Kidney (tissue), 22 donors: ENCODE measurements at places on chromosomes 2 and 18.

- no peak for DNase-seq
These were observed 68.3 kb upstream of the LRP1B start for GRCh38 chr2:142199073-142199472.

- no peak for DNase-seq
These were observed 246.8 kb upstream of the TNP1 start for GRCh38 chr2:217106650-217107014.

GRCh38 chr2:163324677-163325076, 411.1 kb downstream of the FIGN start:
- DNase-seq, result no peak

- no peak for DNase-seq
These were observed 35.8 kb downstream of the PPIG start for GRCh38 chr2:169619946-169620345.

DNA sequence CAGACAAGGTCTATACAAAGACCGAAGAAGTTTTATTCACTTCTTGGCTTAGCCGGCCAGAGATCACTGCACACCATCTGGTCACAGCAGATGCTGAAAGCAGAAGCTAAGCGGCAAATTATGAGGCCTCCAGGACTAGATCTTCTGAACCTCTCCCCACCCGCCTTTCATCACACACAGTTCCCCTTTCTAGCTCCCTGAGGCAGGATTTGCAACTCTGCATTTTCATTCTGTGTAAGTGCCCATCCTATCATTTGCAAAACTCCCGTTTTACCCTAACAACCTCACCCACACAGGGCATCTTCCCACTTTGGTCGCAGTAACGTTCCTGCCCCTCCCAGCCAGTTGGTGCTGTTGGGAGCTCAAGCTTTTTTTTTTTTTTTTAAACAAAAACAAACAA, 3.1 kb upstream of the MOB1A start:
- DNase-seq, result no peak

DNA sequence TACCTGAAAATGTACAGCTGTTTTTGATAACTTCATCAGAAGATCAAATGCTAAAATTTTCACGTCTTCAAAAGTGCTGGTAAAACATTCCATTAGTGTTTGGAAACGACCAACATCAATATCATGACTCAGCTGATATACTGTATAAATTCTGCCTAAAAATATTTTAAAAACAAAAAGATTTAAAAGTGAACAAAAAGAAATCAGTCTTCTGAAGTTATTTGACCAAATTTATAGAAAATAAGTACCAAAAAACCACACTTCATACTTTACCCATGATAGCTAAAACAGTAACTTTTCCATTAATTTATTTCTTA, 35.6 kb downstream of the THADA start:
- DNase-seq, result no peak

DNA sequence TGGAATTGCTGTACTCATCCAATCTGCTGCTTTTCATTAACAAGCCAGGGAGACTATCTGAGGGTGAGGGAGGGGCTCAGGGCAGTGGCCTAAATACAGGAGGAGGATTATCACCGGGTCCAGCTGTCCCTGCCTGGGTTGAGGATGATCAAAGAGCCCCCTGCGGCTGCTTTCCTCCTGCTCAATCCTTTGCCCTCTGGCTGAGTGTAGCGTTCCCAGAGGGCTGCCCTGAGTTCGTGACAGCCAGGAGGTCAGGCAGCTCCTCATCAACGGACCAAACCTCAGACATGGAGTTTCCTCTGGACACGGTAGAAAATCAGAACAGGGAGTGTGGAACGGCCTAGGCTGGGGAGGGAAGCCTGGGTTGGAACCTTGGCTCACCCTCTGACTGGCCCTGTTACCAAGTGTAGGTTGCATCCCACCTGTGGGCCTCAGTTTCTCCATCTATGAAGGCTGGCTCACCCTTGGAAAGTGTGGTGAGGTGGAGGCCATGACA, 23.5 kb downstream of the CIB4 start:
- DNase-seq, result peak; percentile 29

DNA sequence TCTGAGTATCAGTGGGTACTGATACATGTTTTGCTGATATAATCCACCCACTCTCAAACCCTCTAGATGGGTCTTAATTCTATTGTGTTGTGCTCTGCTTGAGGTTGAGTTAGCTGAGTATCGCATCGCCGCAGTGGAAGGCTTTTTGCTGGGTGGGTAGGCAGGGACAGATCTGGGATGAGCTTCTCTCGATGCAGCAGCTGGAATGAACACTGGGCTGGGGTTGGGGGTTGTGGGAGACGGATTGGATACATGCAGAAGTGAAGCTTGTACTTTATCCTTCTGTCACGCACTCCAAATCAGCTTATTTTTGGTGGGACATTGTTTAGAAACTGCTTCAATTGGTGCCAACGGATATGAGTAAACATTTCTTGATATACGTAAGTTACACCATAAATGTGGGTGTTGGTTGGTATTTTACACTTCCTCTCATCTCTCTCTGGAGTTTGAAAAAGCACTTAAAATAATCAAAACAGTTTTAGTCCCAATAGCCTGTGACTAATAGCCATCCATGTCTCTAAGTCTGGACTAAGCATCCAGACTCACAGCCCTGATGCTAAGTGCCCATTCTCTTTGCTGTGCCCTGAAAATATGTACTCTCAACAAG, 107.1 kb downstream of the POLE4 start:
- DNase-seq, result no peak

- DNase-seq, result peak; percentile 74
These were observed 874 bp downstream of the NDUFAF7 start for GRCh38 chr2:37232131-37232933.

- no peak for DNase-seq
These were observed 838.1 kb upstream of the ACVR2A start for GRCh38 chr2:147006736-147007141.

DNA sequence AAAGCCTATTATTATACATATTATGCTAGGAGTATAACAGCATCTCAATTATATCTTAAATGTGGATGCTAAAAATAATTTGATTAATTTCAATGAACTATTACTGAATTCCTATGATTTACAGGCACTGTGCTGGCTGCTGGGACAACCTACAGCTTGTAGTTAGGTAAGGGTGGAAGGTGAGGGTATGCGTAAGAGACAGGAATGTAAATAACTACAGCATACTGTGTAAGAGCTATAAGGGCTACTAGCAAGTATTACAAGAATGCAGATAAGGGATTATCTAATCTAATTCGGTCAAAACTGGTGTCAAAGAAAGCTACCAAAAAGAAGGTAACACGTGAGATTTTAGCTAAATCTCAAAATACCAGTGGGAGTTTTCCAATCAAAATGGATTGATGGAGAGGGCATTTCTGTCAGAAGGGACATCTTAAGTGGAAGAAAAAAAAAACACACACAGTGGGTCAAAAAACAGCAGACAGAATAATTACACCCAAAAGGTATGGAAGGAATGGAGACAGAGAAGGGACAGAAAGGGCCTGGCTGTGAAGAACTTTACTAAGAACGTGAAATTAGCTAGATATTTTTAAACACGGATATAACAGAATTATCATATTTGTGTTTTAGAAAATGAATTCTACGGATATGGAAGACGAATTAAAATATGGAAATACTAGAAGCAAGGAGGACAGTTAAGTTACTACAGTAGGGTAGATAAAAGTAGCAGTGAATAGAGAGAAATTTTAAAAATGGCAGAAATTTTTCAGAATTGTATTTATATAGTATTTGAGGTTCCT, 47.1 kb downstream of the STRN start:
- DNase-seq, result no peak

DNA sequence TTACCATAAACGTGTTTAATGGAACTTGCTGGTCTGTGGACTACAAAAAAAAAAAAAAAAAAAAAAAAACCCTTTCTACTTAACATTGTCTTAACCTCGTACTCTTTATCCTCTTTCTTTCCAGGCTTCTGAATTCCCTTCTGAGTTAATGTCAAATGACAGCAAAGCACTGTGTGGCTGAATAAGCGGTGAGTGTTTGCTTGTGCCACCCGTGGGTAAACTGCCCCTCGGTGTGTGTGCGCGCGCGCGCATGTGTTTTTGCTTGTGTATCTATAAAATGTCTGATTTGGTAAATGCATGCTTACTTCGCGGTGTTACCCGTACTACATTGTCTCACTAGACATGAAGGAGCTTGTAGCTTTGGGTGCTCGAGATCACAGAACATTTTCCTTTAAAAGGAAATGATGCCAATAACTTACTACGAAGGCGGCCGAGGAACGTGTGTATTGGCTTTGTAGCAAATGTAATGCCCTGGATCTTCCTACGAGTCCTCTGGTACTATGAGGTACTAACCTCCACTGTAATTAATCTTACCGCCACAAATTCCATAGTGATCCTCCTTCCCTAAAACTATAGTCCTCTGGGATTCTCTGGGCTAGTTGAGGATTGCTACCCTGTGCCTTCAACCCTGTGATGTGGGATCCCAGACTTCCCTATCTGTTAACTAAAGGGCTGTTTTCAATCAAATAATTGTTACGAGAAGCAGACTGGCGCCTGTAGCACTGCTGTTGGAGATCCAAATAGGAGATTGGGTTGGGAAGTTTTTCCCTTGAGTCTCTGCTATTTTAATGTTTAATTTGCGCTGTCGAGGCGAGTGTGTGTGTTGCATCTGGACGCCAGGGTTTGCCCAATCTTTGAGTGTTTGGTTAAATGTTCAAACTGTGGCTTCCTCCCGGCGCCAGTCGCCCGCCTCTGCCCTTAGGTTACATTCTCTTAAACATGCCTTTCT, 1.1 kb downstream of the ID2 start:
- DNase-seq, result peak; percentile 77

GRCh38 chr2:9174771-9175437, 31.7 kb upstream of the ASAP2 start:
- no peak for DNase-seq

DNA sequence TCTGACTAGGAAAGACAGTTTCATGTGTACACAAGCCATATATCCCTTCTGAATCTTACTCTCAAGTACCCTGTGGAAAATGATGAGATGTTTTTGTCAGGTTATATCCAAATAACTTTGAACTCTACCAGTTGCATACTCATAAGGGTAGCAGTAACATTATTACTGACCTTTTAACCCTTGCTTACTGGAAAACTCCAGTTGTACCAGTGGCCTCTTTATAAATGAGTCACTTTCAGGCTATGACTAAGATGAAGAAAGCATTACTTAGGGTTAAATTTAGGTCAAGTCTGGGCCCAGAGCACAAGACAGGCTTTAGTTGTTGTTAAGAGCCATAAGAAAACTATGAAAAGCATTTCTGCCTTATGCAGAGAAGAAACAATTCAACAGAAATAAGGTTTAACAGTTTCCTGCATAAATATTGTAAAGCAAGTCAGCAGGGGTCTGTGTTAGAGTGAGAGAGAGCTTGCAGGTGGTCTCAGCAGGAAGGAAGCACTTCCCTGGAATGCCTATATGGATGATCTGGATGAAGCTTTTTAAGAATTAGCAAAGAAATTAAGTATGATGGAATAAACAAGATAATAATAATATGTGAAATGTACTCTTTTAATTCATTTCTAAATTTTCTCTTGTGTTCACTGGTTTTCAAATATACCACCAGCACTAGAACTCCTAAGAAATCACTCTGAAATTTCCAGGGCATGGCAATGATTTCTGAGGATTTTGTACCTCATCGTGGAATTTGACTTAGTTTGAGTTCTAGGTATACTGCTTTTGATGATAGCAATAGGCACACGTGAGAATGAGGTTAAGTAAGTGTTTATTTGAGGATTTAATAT, 126.6 kb downstream of the UBE2E3 start:
- DNase-seq, result no peak

DNA sequence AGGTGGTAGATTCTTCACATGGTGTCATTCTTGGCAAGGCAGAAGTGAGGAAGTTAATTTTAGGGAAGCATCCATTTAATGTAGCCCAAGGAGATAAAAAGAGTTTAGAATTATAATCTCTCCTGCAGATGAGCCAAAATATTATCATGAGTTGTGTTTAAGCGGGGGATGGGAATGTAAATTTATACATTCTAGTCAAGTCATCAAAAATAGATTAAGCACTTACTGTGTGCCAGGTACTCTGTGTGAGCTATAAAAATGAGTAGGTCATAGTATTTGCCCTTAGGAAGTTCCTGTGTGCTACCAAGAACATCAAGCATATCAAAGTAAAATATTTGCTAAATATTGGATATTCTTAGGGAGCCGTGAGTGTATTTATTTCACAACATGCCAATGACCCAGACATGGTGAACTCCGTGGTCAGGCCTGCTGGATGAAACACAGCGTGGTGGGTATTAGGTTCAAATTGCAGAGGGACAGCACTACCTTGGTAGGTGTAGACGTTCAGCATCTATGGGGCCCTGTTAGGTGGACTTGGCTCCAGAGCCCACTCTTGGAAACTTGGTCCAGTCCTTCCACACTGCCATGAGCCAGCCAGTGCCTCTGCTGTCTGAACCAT, 37.4 kb downstream of the MEIS1 start:
- DNase-seq, result no peak
